ENCODE measurements at places on chromosomes 7 and 10.

DNA sequence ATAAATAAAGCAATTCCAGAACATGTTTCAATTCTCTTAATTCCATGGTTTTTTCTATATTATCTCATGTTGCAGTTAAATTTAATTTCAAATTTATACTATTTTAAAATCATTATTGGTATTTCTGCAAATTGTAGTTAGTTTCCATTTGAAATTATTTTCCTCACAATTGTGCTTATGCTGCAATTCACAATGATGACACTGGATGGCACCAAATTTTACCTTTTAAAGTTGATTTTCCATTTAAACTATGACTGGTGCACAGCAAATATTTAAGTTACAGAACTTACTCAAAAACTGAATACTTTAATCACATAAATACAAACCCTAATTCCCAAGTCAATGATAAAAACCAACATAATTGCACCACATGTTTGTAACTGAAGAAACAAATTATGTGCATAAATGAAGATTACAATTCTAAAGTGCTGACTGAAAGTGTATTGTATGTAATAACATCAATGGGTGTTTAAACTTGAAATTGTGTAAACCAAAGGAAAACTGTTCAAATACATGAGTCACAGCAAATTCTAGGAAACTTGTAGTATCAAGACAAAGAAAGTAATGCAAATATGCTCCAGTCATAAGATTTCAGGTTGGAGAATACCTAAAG is 75.3 kb upstream of the AASS start:
- no peak for DNase-seq

DNA sequence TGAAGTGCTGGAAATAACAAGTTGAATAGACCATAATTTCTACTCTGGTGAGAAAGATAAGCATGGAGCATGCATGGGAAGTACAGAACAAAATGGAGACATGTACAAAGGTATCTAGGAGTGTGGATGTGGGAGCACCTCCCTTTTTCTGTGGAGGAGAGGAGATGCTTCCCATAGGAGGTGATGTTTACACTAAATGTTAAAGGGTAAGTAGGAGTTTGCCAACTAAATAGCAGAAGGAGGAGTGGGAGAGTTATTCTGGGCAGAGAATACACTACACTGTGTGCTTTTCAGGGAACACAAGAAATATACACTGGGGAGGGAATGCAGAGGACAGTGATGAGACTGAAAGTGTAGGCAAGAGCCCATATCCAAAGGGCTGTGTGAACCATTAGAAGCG is 21.1 kb upstream of the PANK1 start:
- no peak for DNase-seq

- no peak for DNase-seq
Measured at GRCh38 chr10:33418301-33418700, 83.8 kb upstream of the NRP1 start.

GRCh38 chr7:131957338-131958020 is 401.1 kb upstream of the PODXL start:
- DNase-seq: no peak

Measured in activated CD8-positive, alpha-beta memory T cell treated with anti-CD3 and anti-CD28 coated beads for 1 hour (primary cell).